ENCODE measurements at places on chromosomes 7 and 10.

DNA sequence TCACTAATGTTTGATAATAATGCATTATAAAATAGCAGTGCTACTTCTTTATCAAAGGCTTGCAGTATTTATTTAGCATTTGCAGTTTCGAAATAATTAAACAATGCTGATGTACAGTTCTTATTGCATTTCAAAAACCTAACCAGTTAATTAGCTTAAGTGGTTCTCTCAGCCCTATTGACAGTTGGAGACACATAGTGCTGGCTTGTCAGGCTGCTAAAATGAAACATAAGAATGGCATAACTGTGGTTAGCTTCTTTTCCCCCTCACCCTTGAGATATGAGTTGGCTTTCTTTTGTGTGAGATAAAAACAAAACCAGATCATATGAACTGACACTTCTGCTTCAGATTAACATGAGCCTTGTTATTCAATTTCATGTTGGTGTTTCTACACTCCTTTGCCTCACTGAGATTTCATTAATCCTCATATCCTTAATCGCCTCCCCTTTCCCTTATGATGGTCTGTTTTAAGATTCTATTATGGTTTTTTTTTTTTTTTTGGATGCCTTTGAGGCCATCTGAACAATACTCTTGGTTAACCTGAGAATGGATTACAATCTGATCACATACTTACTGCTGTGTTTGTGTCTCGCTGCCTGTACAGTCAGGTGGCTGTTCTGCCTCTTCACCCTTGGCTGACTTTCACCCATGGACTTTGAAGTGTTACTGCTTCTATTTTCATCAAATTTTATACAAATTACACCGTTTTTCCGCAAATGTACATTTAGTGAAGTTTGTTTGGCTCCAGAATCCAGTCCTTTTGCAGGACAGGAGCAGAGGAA is 108.0 kb downstream of the SDK1 start:
- DNase-seq, result no peak

DNA sequence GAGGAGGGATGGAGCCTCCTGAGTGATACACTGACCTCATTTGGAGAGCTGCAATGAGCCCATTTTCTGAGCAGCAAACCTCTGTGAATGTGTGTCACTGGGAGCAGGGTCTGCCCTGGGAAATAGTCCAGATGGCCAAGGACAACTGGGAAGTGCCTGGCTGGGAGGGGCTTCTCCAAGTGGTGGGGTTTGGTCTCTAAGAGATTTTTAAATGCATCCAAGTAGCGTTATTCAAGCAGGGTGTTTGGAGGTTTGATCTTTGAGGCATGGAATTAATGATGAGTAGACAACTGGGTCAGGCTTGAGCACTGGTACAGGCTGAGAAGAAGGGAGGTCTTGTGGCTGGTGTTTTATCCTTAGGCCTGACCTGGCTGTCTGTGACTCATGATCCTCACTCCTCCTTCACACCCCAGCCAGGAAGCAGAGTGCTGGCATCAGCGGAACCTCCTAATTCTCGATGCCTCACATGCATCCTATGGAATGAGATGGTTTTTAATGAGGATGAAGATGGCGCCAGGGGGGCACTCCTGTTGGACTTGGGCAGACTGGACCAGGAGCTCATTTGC is 3.3 kb downstream of the GOLGA7B start:
- no peak for DNase-seq

DNA sequence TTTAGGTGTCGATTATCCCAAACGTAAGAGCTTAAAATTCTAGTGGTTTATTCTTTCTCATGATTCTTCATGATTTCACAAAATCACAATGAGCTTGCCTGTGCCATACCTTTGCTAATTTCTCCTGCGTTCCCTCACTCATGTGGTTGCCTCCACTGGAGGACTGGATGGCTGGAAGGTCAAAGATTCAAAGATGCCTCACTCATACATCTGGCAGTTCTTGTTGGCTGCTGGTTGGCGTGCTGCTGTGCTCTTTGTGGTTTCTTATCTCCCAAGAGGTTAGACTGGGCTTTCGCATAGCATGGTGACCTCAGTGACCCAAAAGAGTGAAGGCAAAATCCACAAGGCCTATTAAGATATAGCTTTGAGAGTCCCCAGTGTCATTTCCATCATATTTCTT is 877.6 kb upstream of the AUTS2 start:
- no peak for DNase-seq

GRCh38 chr10:66322777-66323176 is 603.1 kb upstream of the LRRTM3 start:
- DNase-seq, result no peak

GRCh38 chr10:2924431-2924830 is 142.9 kb upstream of the PFKP start:
- DNase-seq, result no peak

- DNase-seq, result no peak
Observed at GRCh38 chr10:36026656-36027390, 384.7 kb upstream of the FZD8 start.

GRCh38 chr10:86613905-86614304 is 40.4 kb upstream of the OPN4 start:
- no peak for DNase-seq

- no peak for DNase-seq
Observed at GRCh38 chr10:102782673-102783551, 39.2 kb downstream of the WBP1L start.

DNA sequence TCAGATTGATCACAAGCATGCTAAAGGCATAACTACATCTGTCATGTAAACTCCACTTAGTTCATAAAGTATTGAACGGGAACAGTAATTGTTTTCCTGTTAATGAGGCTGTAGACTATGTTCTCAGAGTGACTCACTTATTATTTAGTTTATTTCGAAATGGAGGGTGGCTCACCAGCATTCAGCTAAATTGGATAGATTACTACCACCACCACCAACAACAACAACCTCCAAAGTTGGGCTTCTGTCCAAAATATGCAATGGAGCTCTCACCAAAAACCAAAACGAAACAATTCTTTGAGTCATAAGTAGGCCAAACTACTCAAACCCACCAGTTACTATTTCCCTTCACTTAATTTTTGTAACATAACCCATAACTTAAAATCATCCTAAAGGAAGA is 127.9 kb upstream of the NRBF2 start:
- DNase-seq, result no peak

- no peak for DNase-seq
Observed at GRCh38 chr7:159188011-159188410, 43.3 kb upstream of the VIPR2 start.

GRCh38 chr7:132666071-132666773 is 90.0 kb upstream of the PLXNA4 start:
- peak; percentile 9 for DNase-seq

DNA sequence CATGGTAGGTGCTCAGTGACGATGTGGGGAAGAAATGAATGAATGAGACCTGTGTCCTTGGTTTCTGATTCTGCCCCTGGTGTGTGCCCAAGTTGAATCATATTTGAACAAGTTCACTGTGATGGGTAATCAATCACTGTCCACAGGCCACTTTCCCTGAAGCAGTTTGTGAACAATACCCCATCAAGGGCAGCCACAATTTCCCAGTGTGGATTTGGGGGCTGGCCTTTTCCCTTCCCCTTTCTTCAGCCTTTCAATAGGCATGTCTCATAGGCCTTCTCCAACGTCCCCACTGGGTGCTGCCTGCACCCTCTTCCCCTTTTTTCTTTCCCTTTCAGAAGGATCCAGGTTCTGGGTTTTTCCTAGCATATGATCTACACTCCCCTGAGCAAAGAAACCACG is 64.7 kb downstream of the CREB5 start:
- no peak for DNase-seq

DNA sequence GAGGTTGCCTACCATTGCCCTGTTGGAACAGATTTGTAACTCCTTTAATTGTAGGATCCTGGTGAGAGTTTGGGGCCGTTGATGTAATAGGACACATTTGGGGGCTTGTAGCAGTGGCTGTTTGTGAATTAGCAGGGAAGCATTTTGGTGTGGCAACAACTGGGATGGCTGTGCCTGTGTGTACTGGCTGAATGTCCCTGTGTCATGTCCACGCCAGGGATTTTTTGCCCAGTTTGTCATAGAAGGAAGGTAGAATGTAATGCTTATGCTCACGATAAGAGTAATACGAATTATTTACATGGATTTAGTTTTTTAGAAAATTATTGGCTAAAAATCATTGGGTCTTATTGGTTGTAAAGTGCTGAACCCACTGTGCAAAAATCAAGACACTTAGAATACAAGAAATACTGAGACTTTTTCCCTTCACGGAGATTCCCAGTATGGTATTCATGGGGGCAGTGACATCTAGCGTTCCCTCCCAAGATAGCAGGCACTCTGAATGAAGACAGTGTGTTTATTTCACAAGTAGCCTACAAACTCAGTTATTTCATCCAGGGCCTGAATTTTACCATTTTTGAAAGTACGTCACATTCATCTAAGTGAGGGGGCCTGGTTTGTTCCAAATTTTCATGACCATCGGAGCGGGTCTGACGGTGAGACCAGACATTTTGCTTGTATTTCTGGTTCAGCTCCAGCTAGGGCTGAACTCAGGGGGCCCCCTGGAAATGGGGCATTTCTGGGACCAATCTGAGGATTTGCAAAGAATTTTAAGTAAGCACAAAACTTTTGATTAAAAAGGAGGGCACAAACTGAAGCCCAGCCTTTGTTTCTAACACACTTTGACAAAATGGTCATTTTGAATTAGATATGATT is 74.7 kb downstream of the CACNB2 start:
- no peak for DNase-seq

DNA sequence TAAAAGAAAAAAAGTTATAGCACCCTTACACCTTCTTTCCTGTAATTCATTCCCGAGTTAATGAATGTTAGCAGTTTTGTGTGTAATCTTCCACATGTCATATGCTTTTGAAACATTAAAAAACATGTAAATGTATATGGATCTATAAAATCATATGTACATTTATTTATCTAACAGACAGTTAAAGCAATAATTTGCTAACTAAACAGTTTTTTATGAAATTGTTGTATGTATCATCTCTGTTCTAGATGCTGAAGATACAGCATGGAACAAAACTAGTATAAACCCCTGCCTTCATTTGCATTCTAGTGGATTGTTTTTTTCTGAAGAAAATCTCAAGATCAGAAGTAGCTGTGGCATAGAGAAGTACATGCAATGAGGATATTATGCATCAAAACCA is 165.0 kb downstream of the POU6F2 start:
- no peak for DNase-seq
